ENCODE measurements at places on chromosomes 7 and 10.
A peak's percentile ranks its signal among the peaks of the same experiment; 100 is the strongest.

- no peak for DNase-seq
These were observed 19.2 kb downstream of the TECPR1 start for GRCh38 chr7:98232799-98233198.

GRCh38 chr7:83161899-83162401 lies 734 bp downstream of the PCLO start:
- DNase-seq: no peak

- no peak for DNase-seq
These were observed 127.8 kb downstream of the CUX1 start for GRCh38 chr7:101945034-101945758.

- no peak for DNase-seq
These were observed 27.7 kb upstream of the FKBP9 start for GRCh38 chr7:32929430-32930143.

DNA sequence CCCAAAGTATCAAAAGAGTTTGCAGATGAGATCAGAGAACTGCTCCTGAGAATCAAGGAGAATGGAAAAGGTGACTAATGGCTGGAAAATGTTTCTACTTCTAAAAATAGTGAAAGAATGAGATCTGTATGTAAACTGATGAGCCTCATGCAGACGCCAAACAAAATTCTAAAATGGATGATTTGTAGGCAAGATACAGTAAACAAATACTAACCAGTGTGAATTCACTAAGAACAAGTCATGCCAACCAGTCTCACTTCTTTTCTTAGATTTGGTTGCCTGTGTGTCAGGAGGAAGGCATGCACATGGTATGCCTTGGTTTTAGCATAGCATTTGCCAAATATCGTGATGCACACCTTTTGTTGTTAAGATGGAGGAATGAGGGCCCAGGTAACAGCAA lies 94.9 kb upstream of the PIK3CG start:
- DNase-seq: no peak

DNA sequence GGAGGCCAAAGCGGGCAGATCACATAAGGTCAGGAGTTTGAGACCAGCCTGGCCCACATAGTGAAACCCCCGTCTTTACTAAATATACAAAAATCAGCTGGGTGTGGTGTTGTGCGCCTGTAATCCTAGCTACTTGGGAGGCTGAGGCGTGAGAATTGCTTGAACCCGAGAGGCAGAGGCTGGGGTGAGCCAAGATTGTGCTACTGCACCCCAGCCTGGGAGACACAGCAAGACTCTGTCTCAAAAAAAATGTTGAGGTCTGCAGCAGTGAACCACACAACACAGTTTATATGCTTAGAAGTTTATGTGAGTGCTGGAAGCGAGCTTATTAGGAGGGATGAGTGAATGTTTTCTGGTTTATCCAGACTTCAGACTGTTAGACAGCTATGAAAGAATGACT lies 10.4 kb downstream of the LHPP start:
- no peak for DNase-seq

DNA sequence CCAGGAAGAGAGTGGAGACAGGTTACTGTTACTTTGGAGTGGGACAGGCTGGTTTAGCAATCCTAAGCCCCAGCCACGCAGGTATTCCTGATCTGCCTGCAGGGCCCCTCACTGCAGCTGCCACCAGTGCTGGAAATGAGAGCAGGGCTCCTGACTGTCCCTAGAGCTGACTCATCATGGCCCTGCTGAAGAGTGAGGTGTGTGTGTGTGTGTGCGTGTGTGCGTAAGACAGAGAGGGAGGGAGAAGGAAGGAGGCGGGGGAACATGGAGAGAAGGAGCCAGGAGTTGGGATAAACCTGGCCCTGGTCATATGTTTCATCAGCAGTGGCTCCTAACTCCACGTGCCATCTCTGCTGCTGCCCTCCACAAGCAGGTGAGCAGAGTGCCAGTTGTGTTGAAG lies 3.6 kb downstream of the FOXI2 start:
- no peak for DNase-seq

DNA sequence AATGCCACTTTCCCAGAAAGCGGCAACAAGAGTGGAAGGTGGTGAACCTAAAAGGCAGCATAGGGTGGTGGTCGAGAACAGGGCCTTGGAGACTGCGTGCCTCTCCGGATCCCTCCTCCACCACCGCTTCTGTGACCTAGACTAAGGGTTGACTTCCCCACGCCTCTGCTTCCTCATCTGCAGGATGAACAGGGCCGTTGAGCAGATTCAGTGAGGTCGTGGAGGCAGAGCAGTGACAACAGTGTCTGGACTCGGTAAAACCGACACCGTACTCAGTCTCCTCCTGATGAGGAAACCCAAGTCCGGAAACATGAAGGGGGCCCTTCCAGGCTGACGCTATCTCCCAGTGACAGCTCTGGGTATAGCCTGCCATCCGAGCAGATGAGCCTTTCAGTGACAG lies 162.6 kb downstream of the CELF2 start:
- peak; percentile 93 for DNase-seq

GRCh38 chr7:78588393-78588792 lies 789.8 kb downstream of the PHTF2 start:
- no peak for DNase-seq

- DNase-seq: no peak
These were observed 63.9 kb upstream of the GHITM start for GRCh38 chr10:84075226-84076046.

GRCh38 chr10:86043236-86043635 lies 323.4 kb downstream of the GRID1 start:
- no peak for DNase-seq

GRCh38 chr10:113992471-113993011 lies 51.1 kb upstream of the ADRB1 start:
- no peak for DNase-seq

- no peak for DNase-seq
These were observed 24.2 kb downstream of the TRRAP start for GRCh38 chr7:98902523-98902922.

DNA sequence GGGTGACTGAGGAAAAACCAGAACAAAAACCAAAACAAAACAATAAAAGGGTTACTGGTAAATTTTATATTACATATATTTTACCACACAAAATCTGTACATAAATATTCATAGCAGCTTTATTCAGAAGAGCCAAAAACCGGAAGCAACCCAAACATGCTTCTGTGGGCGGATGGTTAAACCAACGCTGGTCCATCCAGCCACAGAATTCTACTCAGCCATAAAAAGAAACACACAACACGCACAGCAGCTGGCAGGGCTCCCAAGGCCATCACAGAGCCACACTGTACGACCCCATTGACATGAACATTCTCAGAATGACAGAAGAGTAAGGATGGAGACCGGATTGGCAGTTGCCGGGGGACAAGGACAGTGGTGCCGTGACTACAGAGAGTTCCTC lies 83.6 kb downstream of the PROSER2 start:
- DNase-seq: no peak

GRCh38 chr7:135822376-135822775 lies 73.8 kb upstream of the FAM180A start:
- DNase-seq: no peak

DNA sequence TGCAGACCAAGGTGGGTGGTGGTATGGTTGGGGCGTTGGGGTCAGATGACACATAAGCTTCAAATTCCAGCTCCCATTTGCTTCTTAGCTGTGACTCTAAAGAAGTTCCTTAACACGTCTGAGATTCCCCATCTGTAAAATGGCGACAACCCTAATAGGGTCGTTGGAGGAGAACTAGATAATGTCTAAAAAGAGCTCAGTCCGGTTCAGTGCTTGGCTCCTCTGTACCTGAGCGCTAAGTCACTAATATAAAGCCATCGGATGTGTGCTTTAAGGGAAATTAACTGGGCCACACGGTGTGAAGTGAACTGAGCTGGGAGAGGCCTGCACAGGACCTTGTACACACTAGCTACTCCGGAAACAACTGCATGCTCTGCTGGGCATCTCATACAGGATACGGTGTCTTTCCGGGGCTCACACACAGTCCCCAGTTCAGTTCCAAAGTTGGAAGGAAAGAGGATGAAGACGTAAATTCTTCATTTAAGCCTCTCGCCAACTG lies 476 bp upstream of the ZFYVE27 start:
- DNase-seq: no peak

- DNase-seq: no peak
These were observed 110.1 kb downstream of the NPTX2 start for GRCh38 chr7:98727146-98727709.
